Jurkat, Clone E6-1 (cell line): ENCODE measurements at places on chromosomes 5 and 9.
A peak's percentile ranks its signal among the peaks of the same experiment; 100 is the strongest.

GRCh38 chr5:151745071-151745705 lies 13.2 kb downstream of the ATOX1 start:
- DNase-seq, result no peak

DNA sequence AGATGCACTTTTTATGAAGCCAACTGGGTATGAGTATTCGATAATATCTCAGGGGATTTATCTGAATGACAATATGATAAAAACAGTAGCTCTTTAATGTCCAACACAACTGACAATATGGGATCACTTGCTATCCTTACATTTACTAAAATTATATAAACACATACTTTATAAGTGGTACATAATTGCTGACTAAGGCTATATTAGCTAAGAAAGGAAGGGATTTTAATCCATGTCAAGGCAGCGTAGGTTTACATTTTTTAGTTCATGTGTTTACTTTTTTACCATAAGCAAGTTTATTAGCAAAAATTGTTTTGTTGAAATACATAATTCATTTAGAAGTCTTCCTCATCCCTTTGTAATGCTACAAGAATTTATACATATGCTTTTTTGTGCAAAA lies 796.2 kb downstream of the TLE1 start:
- DNase-seq, result no peak

DNA sequence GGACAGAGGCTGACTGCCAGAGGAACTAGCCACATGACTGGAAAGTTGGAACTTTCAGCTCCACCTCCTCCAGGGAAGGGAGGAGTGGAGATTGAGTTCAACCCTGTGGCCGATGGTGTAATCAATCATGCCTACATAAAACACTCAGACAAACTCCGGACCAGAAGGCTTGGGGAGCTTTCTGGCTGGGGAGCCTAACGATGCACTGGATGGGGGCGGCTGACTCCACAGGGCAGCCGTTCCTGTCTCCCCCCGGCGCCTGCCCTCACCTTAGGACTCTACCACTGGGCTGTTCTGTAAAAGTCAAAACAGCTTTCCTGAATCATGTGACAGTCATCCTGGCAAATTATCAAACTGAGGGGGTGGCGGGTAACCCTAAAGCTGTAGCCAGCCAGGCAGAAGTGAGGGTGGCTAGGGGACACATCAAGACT lies 58.0 kb downstream of the GOLM1 start:
- no peak for DNase-seq

GRCh38 chr9:116020801-116021200 lies 132.8 kb upstream of the PAPPA start:
- DNase-seq, result no peak

DNA sequence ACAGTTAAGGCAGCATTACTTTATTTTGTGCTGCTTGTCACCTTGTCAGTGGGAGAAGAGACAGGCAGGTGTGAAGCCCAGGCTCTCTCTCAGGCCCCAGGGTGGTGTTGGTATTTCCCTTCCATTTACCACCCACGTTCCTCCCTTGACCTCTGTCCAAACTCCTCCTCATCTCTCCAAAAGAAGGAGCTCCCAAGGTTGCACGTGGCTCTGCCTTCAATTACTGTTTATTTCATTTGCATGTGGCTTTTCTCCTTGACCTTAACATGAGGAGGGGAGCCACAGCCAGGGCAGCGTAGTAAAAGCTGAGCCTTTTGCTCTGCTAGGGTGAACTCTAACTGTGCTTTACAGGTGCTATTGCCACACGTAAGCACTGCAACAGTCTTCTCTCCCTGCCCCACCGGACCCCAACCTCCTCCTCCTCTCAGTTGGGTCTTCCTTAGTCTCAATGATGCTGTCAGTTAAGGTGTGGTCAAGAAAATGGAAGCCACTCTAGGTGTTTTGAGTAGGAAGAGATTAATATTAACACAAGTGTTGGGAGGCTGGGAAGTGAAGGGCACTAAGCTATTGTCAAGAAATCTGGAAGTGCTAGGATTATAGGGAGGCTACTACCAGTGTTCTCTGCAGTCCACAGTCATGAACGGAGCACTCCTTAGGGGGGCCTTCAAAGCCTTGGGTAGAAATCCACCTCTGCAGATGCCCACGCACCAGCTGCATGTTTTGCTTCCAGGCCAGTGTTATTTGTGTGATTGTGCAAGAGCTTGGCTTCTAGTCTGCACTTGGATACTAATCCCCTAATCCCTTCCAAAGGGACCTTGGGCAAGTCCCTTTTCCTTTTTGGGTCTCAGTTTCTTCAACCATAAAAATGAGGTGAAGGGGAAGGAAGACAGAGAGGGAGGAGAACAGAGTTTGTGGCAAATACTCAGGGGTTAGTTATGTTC lies 3.9 kb upstream of the ALDH1B1 start:
- DNase-seq, result no peak

DNA sequence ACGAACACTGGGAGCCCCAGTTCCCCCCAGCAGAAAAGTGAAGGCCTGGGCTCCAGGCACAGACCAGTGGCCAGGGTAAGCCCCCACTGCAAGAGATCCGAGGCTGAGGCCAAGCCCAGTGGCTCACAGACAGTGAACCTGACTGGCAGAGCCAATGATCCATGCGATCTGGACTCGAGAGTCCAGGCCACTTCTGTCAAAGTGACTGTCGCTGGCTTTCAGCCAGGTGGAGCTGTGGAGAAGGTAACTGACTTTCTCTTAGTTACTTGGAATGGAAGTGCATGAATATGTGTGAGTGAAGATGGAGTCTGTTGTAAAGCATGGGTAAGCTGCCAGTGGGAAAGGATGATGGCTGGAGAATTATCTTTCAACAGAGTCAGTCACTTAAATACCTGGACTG lies 99.7 kb downstream of the GOLPH3 start:
- DNase-seq, result no peak

- no peak for DNase-seq
Observed at GRCh38 chr9:95077053-95077765, 240.3 kb downstream of the FANCC start.

DNA sequence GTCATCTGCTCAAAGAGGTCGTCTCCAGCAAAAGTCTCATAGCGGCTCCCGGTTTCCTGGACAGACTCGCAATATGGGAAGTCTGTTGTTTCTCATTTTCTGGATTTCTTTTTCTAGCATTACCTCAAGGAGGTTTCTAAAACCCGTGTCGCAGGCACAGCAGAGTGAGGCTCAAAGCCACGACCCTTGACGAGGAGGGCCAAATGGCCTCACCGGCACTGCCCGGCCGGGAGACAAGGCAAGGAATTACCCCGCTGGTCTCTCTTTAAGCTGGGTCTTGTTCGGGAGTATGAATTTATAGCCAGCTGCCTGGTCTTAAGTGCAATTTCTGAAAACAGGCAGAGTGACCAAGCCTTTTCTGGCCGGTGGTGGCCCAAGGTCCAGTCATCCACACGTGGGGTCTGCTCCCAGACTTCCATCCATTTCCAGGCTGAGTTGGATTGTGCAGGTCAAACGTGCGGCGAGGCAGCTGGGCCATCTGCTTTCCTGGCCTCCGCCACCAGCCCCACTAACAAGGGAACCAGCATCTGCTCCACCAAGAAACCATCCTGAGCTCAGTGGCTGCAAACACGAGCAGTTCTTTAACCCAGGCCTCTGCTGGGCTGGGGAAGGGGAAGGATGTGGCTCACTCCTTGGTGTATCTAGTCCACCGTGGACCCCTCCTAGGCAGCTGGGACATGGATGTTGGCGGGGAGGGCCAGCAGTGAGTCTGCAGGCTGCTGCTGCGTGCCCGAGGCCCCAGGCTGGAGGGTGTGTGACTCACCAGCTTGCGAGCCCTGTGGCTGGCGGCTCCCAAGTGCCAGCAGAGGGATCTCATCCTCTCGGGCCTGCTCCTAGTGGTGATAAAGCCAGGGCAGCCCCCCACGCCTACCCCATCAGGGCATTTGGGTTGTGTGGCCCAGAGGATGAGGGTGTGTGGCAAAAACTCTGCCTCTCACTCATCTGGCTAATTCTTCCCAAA lies 55.6 kb upstream of the COL5A1 start:
- DNase-seq, result no peak

DNA sequence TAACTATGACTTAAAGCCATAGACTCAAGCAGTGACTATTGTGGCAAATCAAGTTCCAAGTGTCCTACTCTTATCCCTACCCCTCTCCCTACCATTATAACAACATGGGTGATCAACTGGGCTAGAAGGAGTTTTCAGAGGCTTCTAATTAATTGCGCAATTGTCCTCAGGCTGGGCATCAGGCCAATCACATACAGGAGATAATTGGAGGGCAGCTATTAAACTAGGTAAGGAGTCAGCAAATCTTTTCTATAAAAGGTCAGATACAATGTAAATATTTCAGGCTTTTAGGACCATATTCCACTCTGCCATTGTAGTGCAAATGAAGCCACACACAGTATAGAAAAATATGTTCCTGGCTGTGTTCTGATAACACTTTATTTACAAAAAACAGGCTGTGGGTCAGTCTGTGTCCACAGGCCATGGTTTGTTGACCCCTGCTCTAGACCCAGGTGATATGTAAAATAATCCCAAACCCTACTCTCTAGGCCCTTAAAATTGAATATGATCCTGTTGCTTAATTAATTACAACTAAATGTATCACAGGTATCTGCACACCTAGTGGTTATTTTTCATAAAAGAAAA lies 141.4 kb upstream of the PIK3R1 start:
- DNase-seq, result no peak

- DNase-seq, result no peak
Observed at GRCh38 chr9:99873943-99874584, 32.4 kb upstream of the STX17 start.

- DNase-seq, result no peak
Observed at GRCh38 chr5:52710310-52710971, 77.3 kb upstream of the ITGA1 start.

GRCh38 chr5:56190497-56190896 lies 42.6 kb downstream of the ANKRD55 start:
- DNase-seq, result peak; percentile 48

DNA sequence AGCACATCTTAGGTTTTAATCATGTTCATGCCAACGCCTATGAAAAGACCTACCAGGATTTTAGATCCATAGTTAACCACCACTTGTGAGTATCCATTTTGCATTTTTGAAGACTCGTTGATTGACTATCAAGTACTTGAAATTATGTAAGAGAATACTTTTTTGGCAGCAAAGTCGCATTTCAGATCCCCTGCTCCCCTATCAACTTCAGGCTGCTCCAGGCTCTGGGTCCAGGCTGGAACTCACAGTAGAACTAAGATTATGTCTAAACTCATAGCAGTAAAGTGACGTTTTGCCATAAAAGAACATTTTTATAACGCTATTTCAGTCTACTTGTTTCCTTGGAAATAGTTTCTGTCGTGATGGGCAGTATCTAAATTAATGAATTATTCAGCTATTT lies 267.7 kb downstream of the FANCC start:
- no peak for DNase-seq

GRCh38 chr5:52772668-52773067 lies 15.0 kb upstream of the ITGA1 start:
- DNase-seq, result no peak

DNA sequence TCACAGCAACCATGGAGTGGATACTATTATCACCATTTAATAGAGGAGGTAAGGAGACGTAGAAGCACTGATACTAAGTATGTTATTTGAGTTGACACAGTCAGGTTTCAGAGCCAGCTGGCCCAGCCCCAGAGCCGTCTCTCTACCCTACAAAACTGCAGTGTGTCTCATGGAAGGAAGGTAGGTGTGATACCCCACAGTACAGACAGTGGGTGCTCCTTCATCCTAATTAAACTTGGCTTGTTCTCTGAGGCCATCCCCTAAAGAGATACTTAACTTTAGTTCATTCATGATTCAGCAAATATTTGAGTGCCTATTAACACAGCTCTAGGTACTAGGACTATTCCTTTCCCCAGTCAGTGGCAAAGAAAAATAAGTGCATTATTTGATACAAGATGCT lies 22.6 kb downstream of the PIP5K1B start:
- DNase-seq, result no peak

- no peak for DNase-seq
Observed at GRCh38 chr5:37921452-37921851, 81.6 kb upstream of the GDNF start.

- no peak for DNase-seq
Observed at GRCh38 chr5:1723957-1724821, 75.4 kb downstream of the MRPL36 start.

- DNase-seq, result peak; percentile 69
Observed at GRCh38 chr9:32581512-32582143, 8.7 kb upstream of the NDUFB6 start.

DNA sequence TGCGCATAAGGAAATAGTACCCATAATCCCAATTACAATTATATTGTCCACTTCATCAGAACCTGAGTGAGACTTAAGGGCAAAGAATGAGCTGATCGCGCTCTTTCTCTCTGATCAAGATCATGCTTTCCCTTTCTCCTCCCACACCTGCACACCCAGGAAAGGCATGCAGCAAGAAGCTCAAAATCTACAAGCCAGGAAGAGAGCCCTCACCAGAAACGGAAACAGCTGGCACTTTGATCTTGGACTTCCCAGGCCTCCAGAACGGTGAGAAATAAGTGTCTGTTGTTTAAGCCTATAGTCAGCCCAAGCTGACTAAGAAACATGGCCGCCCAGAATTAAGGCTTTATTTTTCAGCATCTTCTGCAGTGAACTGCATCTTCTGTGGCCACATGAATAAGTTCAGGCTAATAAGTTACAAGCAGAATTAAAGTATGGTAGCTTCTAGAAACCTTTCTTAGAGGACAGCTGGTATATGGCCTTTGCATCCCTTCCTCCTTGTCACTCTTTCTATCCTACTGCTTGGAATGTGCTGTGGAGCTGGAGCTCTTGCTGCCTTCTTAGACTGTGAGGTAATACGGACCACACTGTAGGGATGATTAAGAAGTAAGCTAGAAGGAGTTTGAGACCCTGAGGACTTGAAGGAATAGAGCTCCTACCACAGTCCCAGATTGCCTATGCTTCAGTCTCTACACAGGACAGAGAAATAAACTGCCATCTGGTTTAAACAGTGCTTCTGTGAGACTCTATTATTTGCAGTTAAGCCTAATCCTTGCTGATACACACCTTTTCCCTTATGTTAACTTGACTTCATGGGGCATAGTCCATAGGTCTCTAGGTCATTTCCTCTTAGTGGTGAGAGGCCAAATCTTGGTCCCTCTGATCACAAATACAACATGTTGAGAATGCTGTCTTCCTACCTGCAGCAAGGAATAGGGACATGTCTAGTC lies 17.2 kb downstream of the OR2S2 start:
- peak; percentile 96 for DNase-seq

DNA sequence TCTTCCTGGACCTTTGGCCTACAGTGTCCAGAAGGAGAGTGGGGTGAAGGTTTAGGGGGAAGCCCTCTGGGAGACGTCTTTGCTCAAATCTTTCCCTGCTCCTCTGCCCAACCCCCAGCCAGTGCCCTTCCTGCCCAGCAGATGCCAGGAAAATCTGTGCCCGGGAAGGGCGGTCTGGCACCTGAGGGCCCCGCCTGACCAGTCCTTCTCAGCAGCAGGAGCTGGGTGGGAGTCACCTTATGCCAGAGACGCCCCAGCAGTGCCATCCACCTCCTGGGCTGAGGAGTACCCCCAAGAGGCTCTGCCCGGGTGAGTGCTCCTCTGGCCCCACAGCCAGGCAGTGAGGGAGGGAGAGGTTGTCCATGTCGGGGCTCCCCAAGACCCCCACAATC lies 14.9 kb upstream of the CERCAM start:
- no peak for DNase-seq
